Sciatic nerve (tissue), 2 donors: ENCODE measurements at places on chromosomes 4 and X.

DNA sequence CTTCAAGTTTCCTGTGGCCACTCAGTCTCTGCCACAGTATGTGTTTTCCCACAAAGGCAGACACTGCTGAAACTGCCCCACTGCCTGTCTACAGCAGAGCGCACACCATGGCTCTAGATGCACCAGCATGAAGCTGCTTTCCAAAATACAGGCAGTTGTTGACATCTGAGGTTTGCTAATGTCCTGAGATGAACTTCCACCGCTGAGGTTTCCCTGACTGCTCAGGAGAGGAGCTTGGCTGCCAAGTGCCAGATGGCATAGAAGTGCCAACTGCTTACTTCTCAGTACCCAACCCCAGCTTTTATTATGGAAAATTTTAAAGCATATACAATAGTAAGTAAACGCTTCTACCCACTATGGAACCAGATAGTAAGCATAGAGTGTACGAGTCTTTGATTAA lies 61.0 kb upstream of the EXOC1L start:
- DNase-seq: no peak

GRCh38 chr4:17447675-17448298 lies 64.1 kb downstream of the QDPR start:
- DNase-seq: no peak

- no peak for DNase-seq
Observed at GRCh38 chr4:54588404-54588803, 69.4 kb upstream of the KIT start.

DNA sequence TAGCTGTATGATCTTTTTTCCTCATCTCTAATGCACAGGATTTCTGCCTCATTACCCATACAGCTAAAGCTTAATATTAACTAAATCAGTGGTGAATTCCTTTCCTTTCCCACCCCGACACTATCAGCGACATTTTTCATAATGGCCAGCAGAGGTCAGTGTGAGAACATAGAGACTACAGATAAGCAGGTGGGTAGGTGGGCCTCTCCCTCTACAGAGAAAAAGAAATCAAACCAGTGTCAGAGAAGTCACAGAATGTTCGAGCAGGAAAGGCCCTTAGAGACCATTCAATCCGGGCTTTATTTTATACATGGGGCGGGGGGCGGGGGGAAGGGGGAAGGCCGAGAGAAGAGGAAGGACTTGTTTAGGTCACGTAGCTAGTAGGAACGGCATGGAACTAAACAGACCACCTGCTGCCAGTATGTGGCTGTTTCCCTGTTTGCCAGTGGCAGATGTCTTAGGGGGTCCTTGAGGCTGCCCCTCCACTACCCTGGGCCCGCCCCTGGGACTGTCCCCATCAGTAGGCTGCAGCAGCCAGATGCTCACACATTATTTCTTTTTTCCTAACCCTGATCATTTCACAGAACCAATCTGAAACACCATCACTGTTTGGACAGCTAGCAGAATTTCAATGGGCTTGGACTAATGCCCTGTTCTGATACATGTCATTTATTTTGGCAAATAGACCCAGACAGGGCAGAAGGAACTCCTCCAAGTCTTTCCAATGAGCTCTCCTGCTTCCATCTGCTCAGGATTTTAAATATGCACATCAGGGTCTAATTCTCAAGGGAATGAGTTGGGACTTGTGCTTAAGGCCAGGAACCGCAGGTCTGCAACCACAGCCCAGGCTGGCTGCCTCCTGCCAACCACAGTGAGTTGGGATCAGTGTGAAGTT lies 133.4 kb downstream of the ATG4A start:
- DNase-seq: no peak

DNA sequence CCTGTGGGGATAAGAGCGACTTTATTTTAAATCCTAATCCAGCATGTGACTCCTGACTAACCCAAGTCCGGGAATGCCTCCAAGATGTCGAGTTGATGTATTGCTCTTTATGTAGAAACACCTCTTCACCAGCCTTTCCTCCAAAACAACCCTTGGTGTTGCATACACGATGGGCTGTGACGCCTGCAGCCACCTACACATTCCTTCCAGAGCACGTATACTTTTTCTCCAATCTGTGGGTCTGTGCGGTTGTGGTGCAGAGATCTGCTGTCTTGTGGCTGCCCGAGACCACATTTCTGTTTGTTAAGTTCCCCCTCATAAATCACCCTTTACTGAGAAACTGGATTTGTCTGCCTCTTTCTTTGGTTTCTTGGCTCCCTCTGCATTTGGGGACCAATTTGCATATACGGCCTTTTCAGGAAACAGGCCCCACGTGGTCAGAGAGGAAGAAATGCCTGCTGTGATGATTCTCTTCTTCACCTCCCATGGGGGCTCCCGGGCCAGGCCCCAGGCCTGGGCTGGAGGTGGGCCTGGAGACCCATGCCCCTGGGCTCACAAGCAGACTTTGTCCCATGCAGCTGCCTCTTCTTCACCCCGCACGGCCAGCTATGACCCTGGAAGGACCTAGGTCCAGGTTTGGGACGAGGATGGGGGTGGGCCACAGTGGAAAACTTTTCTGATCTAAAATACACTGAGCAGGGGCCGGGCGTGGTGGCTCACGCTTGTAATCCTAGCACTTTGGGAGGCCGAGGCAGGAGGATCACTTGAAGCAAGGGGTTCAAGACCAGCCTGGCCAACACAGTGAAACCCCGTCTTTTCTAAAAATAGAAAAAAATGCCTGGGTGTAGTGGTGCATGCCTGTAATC lies 21.4 kb upstream of the AFAP1 start:
- no peak for DNase-seq
